ENCODE measurements at places on chromosomes 4 and X.

DNA sequence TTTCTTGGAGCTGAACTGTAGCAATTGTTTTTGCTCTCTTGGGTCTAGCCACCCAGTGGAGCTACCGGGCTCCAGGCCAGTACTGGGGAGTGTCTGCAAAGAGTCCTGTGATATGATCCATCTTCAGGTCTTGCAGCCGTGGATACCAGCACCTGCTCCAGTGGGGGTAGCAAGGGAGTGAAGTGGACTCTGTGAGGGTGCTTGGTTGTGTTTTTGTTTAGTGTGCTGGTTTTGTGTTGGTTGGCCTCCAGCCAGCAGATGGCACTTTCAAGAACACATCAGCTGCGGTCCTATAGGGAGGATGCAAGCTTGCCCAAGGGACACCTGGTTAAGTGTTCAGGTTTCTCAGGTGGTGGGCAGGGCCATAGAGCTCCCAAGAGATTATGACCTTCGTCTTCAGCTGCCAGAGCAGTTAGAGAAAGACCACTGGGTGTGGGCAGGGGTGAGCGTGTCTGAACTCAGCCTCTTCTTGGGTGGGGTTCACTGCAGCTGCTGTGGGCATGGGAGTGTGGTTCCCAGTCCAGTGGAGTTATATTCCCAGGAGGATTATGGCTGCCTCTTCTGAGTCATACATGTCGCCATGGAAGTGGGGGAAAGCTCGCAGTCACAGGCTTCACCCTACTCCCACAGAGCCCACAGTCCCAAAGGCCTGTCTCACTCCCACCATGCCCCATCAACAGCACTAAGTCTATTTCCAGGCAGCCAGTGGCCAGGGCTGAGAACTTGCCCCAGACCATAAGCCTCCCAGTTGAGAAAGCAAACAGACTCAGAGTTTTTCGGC lies 811.6 kb downstream of the GLUD2 start:
- no peak for DNase-seq

- DNase-seq, result peak; percentile 100
Measured at GRCh38 chr4:53476232-53477037, 99.0 kb downstream of the FIP1L1 start.

DNA sequence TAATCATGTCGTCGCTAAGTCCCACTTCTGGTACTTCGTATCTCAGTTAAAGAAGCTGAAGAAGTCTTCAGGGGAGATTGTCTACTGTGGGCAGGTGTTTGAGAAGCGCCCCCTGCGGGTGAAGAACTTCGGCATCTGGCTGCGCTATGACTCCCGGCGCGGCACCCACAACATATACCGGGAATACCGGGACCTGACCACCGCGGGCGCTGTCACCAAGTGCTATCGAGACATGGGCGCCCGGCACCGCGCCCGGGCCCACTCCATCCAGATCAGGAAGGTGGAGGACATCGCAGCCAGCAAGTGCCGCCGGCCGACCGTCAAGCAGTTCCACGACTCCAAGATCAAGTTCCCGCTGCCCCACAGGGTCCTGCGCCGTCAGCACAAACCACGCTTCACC lies 11.3 kb downstream of the PNCK start:
- no peak for DNase-seq

DNA sequence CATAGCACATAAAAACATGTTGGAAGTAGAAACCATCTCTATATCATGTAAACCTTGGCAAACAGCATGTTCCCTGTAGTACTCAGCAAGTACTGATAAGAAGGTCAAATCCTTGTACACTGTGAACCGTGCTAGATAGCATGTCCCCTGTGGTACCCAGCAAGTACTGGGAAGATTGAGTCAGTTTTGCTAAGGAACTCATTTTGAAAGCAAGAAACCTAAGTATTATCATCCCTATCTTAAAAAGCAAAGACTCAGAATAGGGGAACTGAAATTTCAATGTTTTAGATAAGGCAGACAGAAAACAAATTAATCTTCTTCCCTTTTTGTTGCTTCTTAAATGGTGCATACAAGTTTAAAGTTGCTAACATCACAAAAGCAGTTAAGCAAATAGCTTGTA lies 180.2 kb downstream of the RBM46 start:
- DNase-seq, result no peak

GRCh38 chr4:85968945-85969819 lies 390.7 kb downstream of the MAPK10 start:
- DNase-seq, result no peak

DNA sequence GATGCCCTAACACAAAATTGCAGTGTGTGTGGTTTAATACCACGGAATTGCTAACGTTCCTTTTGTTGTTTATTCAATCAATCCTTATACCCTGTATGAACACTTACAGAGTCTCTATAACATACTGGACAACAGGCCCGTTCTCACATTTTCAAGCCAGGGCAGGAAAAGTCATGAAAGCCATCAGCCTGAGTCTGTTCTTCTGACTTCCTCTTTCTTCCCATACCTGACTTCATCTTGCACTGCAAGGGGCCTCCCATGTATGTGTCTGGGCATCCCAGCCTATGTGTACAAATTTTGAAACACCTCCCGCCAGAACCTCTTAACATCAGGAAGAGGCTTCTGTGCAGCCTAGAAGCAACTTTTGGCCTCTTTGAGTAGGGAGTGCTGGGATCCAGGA lies 4.9 kb upstream of the SHISA3 start:
- no peak for DNase-seq
